DMS 273 treated with DMSO at 0.1 percent for 48 hours (cell line): ENCODE measurements at places on chromosomes 2 and 18.

DNA sequence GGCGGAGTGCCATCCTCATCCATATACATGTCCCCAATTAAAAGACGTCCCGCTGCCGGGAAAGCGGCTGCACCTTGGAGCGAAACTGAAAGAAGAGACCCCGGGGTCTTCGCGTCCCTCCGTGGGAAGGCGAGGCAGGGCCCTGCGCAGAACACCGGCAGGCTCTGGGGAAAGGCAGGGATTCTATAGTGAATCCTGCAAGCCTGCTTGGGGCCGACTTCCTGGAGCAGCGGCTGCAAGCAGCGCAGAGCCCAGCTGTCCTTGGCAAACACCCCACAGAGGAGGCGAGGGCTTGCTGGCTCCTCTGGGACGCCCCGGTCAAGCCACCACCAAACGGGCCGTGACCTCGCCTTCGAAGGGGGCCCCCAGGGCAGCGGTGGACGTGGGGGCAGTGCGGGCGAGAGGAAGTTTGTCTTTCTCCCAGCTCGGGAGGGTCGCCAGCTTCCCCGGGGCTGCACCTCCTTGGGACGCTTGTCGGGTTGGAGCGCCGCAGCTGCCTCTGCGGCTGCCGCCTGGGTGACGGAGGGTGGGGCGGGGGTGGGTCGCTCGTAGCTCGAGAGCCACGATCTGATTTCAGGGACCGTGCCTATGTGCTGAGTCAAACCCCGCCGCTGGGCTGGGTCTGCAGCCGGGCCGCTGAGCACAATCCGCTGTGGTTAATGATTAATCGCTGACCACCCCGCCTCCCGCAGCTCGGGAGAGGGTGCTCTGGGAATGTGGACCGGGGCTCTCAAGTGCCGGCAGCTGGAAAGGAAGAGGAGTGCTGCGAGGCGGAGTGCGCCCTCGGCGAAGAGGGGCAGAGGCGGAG lies 486 bp upstream of the GPR39 start:
- peak; percentile 66 for DNase-seq

DNA sequence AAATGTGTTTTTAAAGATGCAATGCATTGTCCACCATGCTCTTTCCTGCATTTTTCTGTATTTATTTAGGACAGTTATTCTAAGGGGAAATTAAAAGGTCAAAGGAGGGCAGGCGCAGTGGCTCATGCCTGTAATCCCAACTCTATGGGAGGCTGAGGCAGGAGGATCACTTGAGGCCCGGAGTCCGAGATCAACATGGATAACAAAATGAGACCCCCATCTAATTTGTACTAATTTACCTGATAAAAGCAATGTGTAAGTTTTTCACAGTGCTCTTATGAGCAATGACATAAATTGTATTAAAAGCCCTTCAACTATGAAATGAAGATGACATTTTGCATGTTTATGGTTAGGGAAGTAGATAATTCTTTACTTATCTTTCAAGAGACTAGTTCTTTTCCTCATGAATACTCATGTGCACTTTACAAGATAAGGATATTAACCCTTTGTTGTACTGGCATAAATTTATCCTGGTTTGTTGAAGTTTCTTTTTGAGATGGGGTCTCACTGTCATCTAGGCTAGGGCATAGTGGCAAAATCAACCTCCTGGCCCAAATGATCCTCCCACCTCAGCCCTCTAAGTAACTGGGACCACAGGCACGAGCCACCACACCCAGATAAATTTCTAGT lies 9.7 kb downstream of the HSBP1L1 start:
- DNase-seq, result no peak

DNA sequence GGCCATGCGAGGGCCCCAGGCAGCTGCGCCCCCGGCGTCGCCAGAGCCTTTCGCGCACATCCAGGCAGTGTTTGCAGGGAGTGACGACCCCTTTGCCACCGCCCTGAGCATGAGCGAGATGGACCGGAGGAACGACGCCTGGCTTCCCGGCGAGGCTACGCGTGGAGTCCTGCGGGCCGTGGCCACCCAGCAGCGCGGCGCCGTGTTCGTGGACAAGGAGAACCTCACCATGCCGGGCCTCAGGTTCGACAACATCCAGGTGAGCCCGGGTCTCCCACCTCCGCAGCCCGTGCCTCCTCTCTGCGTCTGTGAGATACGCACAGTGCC lies 8.9 kb downstream of the TRAPPC12 start:
- DNase-seq, result no peak

GRCh38 chr2:221530653-221531037 lies 41.5 kb downstream of the EPHA4 start:
- DNase-seq, result no peak

- no peak for DNase-seq
These were observed 4.9 kb upstream of the ADGRF3 start for GRCh38 chr2:26351375-26352090.
